ENCODE measurements at places on chromosomes 6 and 20.

- no peak for DNase-seq
Observed at GRCh38 chr6:165109011-165109410, 200.4 kb downstream of the C6orf118 start.

GRCh38 chr6:150255840-150256239, 113.0 kb upstream of the IYD start:
- DNase-seq: no peak

DNA sequence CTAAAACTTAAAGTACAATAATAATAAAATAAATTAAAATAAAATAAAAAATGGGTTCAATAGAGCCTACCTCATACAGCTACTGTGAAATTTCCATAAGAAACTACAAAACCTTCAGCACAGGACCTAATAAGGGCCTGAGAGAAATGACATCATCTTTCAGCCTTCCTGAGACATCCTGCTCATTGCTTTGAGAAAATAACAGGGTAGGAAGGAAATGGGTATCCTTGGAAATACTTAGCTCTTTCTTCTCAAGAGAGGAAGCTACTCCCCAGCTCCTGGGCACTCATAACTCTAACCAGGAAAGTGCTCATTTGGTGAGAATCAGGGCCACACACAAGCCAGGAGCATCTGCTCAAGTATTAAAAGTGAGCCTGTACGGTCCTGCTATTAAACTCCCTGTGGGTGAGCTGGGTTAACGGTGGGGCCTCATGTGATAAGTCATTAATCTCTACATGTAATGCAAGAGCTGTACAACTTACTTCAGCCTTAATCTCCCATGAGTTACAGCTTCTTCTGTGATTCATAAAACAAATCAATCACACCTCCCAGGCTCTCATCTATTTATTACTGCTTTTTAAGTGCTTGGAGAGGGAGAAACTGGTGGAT, 141.4 kb downstream of the MAFB start:
- DNase-seq: no peak

DNA sequence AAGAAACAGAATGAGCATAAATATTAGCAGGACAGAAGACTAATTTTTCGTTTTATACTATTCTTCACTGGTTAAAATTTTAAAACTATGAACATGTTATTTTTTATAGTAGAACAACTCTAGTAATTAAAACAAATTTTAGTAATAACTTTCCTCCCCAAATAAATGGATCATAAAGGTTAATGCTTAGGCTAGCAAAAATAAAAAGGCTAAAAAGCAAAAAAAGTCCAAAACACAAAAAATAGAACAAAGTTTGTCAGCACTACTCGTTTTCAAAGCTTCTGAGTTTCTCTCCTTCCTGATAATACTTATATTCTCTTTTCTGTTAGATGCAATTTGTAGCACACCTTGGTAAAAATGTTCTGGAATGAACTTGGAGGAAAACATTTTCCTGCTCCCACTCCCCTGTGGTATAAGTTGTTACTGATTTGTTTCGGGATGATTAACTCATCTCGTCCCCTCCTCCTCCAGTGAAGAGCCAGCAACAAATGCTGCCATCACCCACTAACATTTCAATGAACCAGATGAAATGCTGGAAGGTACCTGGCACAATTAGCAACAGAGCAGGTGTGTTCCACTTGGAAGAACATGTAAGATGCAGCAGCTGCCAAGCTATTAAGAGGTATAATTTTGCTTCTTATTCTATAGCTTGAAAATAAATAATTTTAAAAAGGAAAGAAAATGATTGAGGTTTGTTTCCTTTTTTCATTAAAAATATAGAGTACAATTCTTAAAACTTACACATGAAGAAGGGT, 130.5 kb downstream of the MYB start:
- DNase-seq: no peak

DNA sequence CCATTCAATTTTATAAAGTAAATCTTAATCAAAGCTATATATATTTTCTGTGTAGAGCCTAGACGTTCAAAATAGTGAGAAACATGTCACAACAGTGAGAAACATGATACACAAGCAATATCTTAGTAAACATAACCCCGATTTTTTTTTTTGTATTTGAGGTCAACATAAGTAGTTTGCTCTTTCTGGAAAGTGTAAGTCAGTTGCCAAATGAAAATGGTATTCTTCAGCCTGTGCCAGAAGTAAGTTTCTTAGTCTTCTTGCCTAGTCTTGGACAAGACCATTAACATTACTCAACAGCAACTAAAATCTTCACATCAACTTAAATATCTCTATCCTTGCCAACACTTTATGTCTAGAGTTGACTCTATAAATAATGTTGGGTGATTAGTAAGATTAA, 59.7 kb downstream of the METTL24 start:
- no peak for DNase-seq

DNA sequence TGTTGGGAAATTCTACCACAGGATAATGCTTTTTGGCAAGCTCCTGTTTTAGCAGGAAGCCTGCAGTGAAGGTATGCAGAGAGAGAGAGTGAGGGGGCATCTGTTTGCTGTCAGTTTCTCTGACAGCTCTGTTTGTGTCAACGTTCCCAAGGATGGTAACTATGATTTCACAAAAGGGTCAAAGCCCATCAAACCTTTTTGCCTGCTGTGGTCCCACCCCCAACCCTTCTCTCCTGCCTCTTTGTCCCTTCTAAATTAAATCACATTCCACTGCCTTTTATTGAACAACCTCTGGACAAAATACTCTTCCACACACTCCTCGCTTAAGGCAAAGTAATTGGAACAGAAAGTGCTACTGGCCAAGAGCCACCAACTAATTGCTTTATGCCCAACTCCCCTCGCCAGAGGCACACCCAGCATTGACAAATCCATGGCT, 128.3 kb downstream of the TSHZ2 start:
- no peak for DNase-seq

- DNase-seq: no peak
Observed at GRCh38 chr6:37990762-37991525, 171.4 kb downstream of the ZFAND3 start.

DNA sequence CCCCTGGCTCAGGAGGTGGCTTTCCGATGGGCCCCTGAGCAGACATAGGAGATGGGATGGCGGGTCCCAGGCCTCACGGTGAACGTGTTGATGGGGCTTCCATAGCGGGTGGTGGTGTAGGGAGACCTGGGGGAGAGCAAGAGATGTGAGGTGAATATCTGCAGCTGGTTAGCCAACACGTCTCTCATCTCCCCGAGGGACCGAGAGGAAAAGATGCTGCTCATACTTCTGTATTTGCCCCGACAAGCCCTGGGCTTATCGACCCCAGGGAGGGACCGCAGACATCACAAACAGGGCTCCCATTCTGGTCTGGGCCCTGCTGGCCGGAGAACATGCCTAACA, 38.7 kb downstream of the C6orf132 start:
- no peak for DNase-seq

DNA sequence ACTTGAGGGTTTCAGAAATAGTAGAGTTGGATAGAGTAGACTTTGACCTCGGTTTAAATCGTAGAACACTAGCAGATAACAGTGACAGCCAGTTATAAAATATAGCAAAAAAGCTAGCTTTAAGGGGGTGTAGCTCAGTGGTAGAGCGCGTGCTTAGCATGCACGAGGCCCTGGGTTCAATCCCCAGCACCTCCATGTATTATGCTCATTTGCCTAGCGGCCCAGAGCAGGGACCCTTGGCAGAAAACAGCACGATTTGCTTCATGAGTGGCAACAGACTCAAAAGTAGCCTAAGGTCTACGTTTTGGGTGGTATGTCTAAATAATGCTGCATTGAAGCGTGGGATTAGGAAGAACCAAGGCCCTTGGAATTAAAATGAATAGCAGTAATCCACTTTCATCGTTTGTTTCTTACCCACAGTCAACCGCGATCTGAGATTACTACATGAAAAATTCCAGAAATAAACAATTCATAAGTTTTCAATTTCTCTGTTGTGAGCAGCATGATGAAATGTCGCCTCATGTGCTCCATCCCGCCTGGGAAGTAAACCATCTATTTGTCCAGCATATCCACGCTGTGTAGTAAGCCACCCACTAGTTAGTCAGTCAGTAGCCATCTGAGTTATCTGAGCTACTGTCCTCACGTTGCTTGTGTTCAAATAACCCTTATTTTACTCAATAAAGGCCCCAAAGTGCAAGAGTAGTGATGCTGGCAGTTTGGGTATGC, 184.9 kb downstream of the GPX5 start:
- DNase-seq: no peak

DNA sequence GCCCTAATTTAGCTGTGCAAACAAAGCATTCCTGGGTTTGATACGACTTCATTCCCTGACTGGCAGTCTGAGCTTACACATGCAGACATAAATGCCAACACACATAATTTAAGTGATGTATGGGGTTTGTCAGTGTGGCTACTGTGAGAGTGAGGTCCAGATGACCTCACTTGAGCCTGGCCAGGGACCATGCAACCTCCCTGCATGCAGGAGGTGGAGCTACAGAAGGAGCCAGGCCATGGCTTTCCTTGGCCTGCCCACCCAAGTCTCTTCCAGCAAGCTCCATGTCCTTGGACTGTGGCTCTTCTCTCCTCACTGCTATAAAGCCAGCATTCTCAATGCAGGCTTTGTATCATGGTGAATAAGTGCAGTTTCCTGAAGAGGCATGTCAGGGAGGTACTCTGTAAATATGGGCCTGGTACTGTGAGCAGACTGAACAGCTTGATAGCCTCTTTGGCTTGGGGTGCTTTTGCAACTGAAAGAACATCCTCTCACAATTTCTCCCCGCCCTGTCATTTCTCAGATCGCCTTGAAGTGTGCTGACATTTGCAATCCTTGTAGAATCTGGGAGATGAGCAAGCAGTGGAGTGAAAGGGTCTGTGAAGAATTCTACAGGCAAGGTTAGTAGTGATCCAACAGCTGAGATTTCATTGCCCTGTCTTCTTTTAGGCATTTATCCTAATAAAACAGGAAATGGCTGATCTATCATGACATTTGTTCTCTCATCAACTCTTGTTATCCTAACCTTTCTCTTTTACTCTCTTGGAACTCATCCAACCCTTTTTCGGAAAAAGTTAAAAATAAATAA, 69.2 kb downstream of the MTFR2 start:
- no peak for DNase-seq

DNA sequence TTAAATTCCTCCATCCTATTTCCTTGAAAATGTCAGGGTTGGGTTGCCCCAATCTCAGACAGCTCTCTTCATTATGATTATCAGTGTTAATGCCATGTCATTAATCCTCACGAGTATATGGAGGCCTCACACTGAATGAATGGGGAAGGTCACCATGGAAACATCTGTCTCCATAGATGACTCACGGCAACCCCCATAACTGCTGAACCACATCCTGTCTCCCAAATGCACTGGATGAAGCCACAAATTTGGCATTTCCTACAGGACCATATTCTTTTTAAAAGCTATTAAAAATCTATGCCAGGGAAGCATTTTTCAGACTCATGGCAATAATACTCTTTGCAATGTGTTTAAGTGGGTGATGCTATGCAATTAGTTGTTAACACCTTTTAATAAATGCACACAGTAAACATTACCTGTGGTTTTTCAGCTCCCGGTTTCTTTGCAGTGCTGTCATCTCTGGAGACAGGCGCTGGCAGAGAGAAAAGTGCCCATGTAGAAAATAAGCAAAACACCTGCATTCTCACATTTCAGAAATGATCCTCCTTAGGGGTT, 80.1 kb upstream of the PTPRK start:
- DNase-seq: no peak

GRCh38 chr6:41922154-41922553, 855 bp downstream of the BYSL start:
- no peak for DNase-seq

GRCh38 chr20:61757-62156, 25.7 kb upstream of the DEFB125 start:
- DNase-seq: no peak

- peak; percentile 77 for DNase-seq
Observed at GRCh38 chr6:487956-488355, 96.4 kb downstream of the IRF4 start.

DNA sequence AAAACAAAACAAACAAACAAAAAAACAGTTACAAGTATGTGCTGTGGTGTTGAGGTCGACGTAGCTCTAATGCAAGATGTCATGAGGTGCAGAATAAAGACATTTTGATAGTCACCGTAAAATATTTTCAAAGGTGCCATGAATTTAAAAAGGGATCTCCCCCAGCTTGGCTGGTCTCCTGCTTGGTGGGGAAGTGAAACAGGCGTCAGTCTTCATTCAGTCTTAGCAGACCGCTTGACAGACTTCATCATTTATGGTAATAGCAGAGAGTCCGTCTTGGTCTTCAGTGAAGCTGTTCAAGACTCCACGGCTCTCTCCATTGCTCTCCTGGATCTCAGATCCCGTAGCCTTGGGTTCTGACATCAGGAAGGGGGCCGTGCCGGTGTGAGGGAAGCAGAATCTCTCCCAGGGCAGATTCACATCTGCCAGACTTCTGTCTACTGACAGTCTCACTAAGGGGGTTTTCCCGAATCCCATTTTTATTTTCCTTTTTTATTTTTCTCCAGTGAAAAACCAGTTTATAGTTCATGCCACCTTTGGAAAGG, 1.6 kb downstream of the SLC24A3 start:
- no peak for DNase-seq

DNA sequence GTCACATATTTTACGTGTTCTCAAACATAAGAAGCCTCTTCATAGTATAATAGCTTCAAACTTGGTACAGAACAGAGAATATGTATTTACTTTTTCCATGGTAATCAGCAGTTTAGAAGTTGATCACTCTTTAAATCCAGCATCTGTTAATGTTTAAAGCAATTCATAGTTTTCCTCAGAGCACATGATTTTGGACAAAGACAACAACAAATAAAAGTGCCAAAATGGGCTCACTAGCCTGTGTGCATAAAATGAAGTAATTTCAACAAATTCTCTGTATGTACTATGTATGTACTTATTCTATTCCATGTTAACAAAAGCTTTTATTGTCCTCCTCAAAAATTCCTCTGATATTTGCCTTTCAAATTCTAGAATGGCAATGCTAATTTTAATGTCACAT, 38.1 kb upstream of the UST start:
- no peak for DNase-seq

DNA sequence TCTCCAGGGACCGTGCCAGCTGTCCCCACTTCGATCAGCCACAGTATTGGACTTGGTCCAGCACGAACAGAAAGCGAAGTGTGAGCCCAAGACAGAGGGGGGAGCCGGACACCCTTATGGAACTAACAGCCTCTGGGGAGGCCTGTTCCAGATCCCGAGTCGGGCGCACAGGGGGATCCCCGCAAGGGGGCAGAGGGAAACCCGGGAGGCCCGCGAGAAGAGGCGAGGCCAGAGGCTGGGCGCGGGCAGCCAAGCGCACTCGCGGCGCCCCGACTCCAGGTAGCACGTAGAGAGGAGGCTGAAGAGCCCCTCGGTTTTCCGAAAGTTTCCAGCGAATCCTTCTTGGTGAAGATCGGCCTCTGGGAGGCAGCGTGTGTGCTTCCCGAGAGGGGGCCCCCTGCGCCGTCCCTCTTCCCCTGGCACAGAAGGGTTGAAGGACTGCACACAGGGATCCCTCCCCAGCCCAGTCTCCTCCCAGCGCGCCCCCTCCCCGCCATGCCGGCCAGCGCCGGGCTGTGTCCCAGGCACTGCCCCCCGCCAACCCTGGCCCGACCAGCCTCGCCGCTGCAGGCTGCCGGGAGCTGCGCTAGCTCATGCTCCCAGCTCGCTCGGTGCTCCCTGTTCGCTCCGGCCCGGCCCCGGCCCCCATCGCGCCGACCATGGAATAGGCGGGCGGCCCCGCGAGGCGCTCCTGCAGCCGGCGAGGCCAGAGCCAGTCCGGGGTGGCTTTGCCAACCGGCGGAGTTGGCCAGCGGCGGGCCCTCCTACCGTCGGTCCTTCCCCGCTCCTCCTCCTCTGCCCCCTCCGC, 577 bp upstream of the SLC24A3 start:
- DNase-seq: peak; percentile 25

GRCh38 chr20:20130399-20130798, 78.1 kb downstream of the CFAP61 start:
- DNase-seq: no peak

All from posterior cingulate gyrus (tissue), 11 donors.